Activated CD4-positive, CD25-positive, alpha-beta regulatory T cell treated with anti-CD3 and anti-CD28 coated beads, Interleukin-2, amount 50 U/mL, for 16 hours (primary cell): ENCODE measurements at places on chromosomes 6 and 20.

DNA sequence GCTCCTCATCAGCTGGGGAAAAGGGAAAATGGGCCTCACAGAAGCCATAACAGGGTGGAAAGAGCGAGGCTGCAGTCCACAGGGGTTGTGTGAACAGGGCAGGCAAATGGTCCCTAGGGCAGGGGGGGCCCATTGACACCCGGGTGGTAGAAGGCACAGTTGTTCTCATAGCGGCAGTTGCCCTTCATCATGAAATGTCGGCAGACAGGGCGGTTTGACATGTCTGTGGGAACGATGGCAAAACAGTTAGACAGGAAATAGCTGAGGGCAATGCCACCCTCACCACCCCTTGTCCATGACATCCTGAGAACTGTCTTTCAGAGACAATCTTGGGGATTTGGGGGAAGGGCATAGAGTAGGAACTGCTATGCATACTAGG lies 15.6 kb downstream of the PPP1R10 start:
- DNase-seq, result no peak

- DNase-seq, result no peak
Measured at GRCh38 chr6:56934876-56935275, 20.0 kb upstream of the BEND6 start.

- DNase-seq, result no peak
Measured at GRCh38 chr20:59469267-59470252, 134.8 kb upstream of the PHACTR3 start.

DNA sequence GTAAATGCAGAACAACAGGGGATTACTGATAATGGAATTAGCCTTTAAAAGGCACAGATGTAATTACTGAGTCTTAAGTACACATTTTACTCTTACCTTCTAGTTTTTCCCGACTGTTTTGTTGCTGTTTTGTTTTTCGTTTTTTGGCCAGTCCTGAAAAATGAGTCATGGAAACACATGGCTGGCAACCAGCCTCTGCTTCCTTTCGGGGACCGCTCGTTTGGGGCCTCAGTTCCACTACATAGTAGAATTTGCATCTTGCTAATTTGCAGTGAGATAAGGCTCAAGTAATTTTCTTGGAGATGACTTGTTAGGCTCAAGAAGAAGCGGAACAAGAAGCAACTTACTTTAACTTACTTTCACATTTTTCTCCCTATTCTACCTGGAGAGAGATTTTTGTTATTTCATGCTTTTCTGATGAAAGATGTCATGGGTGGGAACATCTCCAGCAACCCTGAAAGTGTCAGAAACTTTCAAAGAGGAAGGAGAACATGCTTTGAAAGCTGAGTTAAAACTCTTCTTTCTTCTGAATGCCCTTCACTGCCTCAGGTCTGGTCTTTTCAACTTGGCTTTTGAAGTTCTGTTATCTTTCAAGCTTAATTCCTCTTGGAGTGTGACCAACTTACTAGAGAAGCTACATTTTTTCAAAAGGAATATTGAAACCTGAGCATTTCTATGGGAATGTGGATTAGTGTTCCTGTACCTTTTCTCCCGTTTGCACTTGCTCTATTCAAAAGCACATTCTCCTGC lies 71.5 kb upstream of the HDAC2 start:
- DNase-seq, result no peak

- no peak for DNase-seq
Measured at GRCh38 chr6:168939041-168939440, 314.6 kb downstream of the THBS2 start.

DNA sequence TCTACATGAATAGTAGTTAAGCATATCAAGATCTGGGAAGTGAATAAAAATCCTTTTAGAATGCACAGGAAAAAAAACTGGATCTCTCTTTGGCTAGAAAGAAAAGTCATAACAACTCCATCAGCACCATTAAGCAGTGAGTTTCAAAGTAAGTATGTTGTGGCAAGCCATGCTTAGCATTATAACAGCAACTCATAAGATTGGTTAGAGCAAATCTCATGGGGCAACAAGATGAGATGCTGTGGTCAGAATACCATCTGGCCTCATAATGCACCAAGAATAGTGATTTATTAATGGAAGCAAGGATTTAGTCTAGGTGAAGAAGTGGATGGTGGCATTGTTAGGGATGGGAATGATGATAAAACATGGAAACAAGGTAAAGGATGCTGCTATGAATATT lies 159.4 kb downstream of the PHF3 start:
- DNase-seq, result no peak
